Sigmoid colon (tissue), 7 donors: ENCODE measurements at places on chromosomes 12 and 14.

GRCh38 chr12:56990648-56991318, 15.6 kb downstream of the ZBTB39 start:
- no peak for DNase-seq

- DNase-seq: no peak
Observed at GRCh38 chr12:40515041-40515816, 177.0 kb upstream of the CNTN1 start.

DNA sequence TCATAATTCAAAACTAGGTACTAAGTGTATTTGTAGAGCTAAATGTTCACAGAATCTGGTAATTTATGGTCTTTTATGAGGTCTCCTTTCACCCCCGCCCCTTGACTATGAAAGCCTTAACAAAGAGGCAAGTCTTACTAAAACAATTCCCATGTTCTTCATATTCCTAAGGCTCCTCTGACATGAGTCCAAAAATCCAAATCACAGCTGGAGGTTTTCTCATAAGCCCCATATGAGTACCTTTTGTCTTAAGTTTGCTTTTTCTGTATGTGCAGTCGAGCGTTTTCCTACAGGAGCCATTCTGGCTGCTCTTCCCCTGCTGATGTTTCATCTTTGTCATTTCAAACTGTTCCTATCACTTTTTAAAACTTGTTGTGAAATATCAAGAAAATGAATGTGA, 55.2 kb downstream of the SIX1 start:
- no peak for DNase-seq

GRCh38 chr12:132354211-132354981, 25.0 kb upstream of the GALNT9 start:
- DNase-seq: no peak

DNA sequence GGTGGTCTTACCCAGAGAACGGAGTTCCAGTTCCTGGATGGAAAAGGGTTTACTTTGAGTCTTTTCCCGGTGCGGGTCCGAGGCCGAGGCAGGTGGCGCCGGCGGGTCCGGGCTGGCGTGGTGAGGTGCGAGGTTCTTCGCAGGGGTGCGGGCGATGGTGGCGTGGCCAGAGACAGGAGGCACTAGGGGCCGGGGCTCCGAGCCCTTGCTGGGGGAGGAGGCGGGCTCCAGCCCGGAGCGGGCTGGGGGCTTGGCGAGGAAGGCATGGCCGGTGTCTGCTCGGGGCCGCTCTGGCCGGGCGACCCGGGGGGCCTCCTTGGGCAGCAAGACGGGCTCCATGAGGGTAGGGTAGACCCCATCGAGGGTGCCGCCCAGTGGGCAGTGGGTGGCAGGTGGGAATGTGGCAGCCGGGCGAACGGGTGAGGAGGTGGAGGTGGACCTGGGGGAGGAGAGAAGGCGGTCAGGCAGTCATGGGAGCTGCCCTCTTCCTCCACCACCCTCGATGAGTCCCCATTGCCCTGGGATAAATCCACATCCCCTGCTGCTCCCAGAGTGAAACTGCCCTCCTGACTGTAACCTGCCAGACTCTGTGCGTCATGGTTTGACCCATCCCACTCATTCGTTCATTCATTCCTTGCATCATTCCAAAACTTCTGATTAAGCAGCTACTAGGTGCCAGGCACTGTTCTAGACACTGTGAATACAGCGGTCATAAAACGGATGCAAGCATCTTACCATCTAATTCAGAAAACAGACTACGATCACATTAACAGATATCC, 42.0 kb downstream of the RFLNA start:
- no peak for DNase-seq
